ENCODE measurements at places on chromosomes 2 and 18.

GRCh38 chr18:69747388-69747787 lies 200.3 kb downstream of the CD226 start:
- DNase-seq: no peak

GRCh38 chr2:37080266-37080665 lies 3.9 kb downstream of the HEATR5B start:
- no peak for DNase-seq

DNA sequence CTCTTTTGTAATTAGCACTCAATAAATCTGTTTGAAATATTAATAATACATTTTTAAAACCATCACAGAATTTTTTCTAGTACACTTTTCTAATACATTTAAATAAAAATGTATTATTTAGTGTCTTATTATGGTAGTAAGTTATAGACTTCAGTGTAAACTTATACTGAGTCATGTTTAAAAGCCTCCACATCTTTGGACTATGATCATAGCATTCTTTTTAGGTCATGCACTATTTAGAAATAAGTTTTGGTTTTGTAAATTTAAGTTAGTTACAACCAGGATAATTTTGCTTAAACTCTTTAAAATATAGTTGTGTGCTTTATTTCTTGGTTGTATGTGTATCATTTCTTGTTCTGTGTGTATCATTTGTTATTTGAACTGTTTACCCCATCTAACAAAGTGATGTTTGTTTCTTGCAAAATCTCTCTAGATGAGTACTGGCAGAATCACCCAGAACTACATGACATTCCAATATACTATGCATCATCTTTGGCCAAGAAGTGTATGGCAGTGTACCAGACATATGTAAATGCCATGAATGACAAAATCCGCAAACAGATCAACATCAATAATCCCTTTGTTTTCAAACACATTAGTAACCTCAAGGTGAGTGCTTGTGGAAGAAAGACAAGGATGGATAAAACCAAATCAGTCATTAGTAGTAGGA lies 16.7 kb downstream of the CPSF3 start:
- no peak for DNase-seq

GRCh38 chr2:103437161-103437560 lies 675.3 kb downstream of the TMEM182 start:
- no peak for DNase-seq

DNA sequence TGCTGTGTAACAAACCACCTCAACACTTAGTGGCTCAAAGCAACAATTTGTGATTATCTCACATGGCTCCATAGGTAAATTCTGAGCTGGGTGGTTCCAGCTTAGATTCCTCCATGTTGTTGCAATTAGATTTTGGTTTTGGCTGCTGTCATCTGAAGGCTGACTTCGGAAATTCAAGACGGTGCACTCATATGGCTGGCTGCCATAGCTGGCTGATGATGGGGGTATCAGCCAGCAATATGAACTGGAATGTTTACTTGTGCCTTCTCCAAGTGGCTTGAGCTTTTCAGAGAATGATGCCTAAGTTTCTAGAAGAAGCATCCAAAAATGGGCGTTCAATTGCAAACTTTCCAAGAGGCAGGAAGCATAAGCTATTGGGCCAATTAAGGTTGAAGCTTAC lies 213.1 kb downstream of the GCA start:
- DNase-seq: no peak

GRCh38 chr18:13605477-13605876 lies 120.9 kb downstream of the FAM210A start:
- no peak for DNase-seq

- no peak for DNase-seq
Measured at GRCh38 chr2:14520385-14520945, 112.1 kb upstream of the LRATD1 start.

- no peak for DNase-seq
Measured at GRCh38 chr18:13562494-13563029, 163.8 kb downstream of the FAM210A start.

DNA sequence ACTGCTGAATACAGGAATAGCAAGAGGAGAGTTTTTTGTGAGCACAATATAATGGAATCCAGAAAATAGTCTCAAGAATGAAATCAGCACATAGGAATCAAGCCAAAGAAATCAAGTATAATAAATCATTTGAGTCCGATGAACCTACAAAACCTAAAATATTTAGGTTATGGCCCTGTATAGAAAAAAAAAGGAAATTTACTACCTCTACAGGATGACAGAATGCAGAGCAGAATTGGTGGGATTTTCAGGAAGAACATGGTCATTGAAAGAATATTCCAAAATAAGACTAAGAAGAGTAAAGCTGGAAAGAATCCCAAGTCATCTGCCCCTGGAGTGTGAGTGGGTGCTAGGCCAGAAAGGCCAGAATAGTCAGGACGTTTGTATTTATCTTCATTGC lies 1041.2 kb upstream of the CDH2 start:
- DNase-seq: no peak

- DNase-seq: no peak
Measured at GRCh38 chr18:10839421-10839820, 309.9 kb downstream of the PIEZO2 start.

DNA sequence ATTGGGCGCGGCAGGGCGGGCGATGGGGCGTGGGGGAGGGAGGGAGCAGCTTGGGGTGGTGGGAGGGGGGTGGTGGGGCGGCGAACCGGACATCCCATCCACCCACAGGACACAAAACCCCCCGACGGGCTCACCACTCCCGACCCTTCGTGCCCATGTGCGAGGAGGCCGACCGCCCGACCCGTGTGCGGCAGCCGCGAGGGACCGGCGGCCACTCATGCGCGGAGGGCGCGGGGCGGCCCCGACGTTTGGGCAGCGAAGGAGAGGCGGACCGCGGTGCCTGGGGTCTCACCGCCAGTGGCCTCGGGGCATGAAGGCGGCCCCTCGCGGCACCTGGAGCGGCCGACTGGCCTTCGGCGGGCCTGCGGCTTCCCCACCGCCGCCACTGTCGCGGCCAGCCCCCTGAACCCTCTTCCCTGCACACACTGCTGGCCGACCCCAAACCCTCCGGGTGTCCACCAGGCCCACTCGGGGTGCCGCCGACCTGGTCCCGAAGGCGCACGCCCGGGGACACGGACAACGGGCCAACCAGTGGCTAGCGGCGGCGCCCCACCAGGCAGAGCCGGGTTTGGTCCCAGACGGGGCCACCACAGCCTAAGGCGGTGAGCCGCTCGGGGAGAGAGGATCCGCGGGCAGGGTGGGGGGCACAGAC lies 94.6 kb upstream of the ANKRD30BL start:
- no peak for DNase-seq

GRCh38 chr2:205610437-205610836 lies 71.9 kb upstream of the NRP2 start:
- no peak for DNase-seq

DNA sequence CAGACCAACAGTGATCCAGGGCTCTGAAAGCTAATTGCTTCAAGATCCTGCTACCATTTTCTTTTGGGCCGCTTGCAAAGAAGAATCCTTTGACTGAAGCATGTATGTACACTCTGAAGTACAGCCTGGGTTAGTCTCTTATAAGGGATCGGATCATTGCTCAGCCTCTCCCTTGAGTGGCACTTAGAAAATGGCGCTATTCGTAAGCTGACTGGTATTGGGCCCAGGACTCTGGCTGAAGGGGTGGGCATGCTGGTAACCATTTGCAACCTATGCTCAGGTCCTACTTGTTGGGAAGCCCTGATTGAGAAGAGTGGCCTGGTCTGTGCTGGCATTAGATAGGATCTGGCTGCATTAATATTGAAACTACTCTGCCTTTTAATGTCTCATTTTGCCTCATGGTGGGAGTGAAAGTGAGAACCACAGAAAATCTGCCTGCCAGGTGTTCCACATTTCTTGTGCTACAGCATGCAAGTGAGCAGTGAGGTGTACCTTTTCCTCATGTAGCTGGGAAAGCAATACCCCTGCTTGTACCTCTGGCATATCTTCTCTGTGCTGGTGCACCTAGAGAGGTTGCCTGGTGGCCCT lies 661 bp upstream of the MGAT5 start:
- DNase-seq: peak; percentile 45

GRCh38 chr2:235725841-235726240 lies 232.0 kb downstream of the AGAP1 start:
- no peak for DNase-seq

DNA sequence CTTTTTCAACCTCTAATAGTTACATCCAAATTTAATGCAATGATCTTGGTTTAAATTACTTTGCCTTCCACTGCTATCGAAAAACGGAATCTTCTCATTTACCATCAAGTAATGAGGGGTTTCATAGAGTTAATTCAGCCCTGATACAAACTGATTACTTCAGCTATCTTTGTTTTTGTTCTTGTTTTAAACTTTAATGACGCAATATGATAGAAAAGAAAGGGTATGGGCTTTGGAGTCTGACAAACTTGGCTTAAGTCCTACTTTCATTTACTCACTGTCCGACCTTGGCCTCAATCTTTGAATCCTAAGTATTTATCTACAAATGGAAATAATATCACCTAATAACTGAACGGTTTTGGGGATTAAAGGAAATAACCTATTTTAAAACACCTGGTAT lies 16.1 kb downstream of the ADAM17 start:
- DNase-seq: no peak
